ENCODE measurements at places on chromosomes 13 and 19.

DNA sequence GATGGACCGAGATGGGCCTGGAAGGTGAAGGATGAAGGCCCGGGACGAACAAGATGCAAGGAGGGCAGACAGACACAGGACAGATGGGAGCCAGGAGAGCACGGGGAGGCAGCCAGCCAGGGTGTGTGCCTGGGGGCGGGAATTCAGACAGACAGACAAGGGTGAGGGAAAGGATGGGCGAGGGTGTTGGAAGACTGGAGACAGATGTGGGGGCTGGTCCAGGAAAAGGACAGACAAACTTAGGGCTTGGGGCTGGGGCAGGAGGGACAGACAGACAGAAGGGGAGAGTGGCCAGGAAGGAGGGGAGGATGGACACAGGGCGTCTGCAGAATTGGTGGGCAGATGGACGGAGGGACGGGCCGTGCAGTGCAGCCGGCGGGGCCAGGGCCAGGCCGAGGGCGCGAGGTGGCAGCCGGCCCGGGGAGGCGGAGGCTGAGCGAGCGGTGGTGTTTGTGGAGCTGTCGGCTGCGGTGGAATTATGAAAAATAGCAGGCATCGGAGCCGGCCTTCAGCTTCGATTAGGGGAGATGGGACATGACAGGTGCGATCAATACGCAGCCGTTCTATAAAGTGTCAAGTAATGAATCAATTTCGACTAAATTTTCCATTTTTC lies 4.6 kb upstream of the ERFL start:
- DNase-seq = no peak

DNA sequence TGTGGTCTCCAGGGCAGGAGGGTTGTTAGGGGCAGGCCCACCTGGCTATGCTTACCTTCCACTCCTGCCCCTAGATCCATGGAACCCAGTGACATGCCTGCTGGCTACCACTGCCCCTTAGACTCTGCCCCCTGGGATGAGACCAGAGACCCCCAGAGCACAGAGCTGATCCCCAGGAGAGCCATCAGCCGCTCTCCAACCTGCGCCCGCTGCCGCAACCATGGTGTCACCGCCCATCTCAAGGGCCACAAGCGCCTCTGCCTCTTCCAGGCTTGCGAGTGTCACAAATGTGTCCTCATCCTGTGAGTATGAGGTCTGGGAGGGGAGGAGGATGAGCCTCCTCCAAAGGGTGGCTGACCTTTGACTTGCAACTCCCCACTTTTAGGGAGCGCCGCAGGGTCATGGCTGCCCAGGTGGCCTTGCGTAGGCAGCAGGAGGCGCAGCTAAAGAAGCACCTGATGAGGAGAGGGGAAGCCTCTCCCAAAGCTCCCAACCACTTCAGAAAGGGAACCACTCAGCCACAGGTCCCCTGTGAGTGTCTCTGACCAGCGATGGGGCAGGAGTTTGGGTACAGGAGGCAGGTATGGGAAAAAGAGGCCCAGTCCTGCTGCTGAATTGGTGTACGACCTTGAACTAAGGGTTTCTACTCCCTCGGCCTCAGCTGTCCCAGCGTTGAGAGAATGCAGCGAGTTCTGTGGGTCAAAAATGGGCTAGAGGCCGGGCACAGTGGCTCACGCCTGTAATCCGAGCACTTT lies 2.7 kb downstream of the DMRTC2 start:
- DNase-seq = no peak

- no peak for DNase-seq
These were observed 22.4 kb downstream of the GTF2F2 start for GRCh38 chr13:45142440-45143345.

GRCh38 chr19:334296-335071 lies 10.1 kb downstream of the MIER2 start:
- DNase-seq = no peak

GRCh38 chr13:77397636-77398035 lies 70.7 kb upstream of the MYCBP2 start:
- DNase-seq = no peak

Measured in neuronal stem cell (in vitro differentiated cells).